ENCODE measurements at places on chromosomes 6 and 20. TPM values are rescaled to one million over a fixed set of nuclear protein-coding genes. Genes with fewer than 3 reads are reported as not detected.

Gene PTGIS
- polyA plus RNA-seq, result 6.5 TPM

Gene WFDC2
- polyA plus RNA-seq, result 0.66 TPM

Gene SLC35F1
- polyA plus RNA-seq, result 5.2 TPM

Gene FITM2
- 25.2 TPM for polyA plus RNA-seq

Gene LKAAEAR1
- polyA plus RNA-seq, result 0.12 TPM

Gene RAB44
- 0.15 TPM for polyA plus RNA-seq

Gene ISM1
- polyA plus RNA-seq, result 0.54 TPM

Gene ULBP1
- polyA plus RNA-seq, result 0.32 TPM

Gene PET117
- polyA plus RNA-seq, result 8.9 TPM

Gene PDE7B
- 3.7 TPM for polyA plus RNA-seq

Gene TINAG
- 0.22 TPM for polyA plus RNA-seq

Gene RAMACL
- 0.20 TPM for polyA plus RNA-seq
